Activated naive CD4-positive, alpha-beta T cell treated with anti-CD3 and anti-CD28 coated beads for 36 hours (primary cell): ENCODE measurements at places on chromosomes 3 and 15.

- no peak overlapping the region for H3K4me3 ChIP-seq
- no peaks in the 10 kb centered on the region for H3K36me3 ChIP-seq
- peaks cover 63% of the 10 kb centered on the region for H3K4me1 ChIP-seq
- DNase-seq: peak; percentile 56
- no peaks in the 10 kb centered on the region for H3K27me3 ChIP-seq
- peak overlapping the region; percentile 54 for H3K27ac ChIP-seq
These were observed 15.0 kb upstream of the SRP14 start for GRCh38 chr15:40053831-40054604.

DNA sequence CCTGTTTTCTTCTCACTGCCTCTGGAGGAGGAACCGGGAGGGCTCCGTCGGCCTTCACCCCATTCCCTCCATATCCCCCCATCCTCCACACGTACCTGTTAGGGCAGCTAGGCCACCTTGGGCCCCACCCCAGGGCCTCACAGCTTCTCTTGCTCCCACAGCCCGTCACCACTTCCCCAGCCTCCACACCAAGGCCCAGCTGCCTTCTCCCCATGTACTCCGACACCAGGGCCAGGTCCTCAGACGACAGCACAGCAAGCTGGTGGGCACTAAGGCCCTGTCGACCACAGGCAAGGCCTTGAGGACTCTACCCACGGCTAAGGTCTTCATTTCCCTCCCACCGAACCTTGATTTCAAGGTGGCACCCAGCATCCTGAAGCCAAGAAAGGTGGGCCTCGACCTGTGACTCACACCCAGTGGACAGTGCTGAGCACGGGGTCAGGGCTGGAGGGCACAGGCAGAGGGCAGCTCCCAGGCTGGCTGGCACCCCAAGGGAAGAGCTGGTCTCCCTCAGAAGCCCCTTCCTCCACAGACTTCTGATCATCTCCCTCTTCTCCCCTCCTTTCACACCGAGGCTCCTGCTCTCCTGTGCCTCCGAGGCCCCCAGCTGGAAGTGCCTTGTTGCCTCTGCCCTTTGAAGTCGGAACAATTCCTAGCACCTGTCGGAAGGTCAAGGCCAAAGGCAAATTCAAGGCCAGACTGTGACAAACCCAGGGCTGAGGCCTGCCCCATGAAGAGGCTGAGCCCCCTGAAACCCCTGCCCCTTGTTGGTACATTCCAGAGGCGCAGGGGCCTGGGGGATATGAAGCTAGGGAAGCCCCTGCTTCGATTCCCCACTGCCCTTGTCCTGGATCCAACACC, 9.1 kb downstream of the RPUSD3 start:
- peaks cover 7% of the 10 kb centered on the region for H3K4me1 ChIP-seq
- H3K27me3 ChIP-seq: no peaks in the 10 kb centered on the region
- H3K27ac ChIP-seq: no peak overlapping the region
- H3K4me3 ChIP-seq: no peak overlapping the region
- peaks cover 31% of the 10 kb centered on the region for H3K36me3 ChIP-seq

GRCh38 chr3:31268868-31269267, 263.9 kb upstream of the STT3B start:
- no peaks in the 10 kb centered on the region for H3K27me3 ChIP-seq
- no peak overlapping the region for H3K27ac ChIP-seq
- DNase-seq: peak; percentile 31
- H3K36me3 ChIP-seq: no peaks in the 10 kb centered on the region
- no peak overlapping the region for H3K4me3 ChIP-seq

GRCh38 chr3:129919806-129920205, 26.3 kb upstream of the TMCC1 start:
- H3K27me3 ChIP-seq: peaks cover 2% of the 10 kb centered on the region
- no peak overlapping the region for H3K27ac ChIP-seq
- H3K4me3 ChIP-seq: no peak overlapping the region
- DNase-seq: no peak
- H3K4me1 ChIP-seq: no peaks in the 10 kb centered on the region
- peaks cover 9% of the 10 kb centered on the region for H3K36me3 ChIP-seq
